Left renal pelvis (tissue), 4 donors: ENCODE measurements at places on chromosomes 6 and 20.

- no peak for DNase-seq
These were observed 14.8 kb downstream of the SEMG2 start for GRCh38 chr20:45235995-45236394.

DNA sequence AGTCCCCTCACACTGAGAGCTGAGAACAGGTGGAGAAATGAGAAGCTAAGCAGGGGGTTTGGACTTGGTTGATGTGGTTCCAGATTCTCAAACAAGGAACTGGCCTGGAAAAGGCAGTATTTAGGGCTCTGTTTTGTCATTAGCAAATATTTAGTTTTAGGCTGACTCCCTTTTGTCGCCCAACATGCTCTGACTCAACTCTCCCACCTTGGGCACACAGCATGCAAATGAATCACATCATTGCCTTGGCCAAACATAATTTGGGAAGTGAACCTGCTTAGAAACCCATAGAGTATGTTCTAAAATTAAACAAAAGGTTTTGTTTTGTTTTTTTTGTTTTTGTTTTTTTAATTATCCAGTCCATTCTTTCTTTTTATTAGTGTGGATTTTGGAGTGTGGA lies 9.5 kb upstream of the UQCC2 start:
- DNase-seq: no peak

DNA sequence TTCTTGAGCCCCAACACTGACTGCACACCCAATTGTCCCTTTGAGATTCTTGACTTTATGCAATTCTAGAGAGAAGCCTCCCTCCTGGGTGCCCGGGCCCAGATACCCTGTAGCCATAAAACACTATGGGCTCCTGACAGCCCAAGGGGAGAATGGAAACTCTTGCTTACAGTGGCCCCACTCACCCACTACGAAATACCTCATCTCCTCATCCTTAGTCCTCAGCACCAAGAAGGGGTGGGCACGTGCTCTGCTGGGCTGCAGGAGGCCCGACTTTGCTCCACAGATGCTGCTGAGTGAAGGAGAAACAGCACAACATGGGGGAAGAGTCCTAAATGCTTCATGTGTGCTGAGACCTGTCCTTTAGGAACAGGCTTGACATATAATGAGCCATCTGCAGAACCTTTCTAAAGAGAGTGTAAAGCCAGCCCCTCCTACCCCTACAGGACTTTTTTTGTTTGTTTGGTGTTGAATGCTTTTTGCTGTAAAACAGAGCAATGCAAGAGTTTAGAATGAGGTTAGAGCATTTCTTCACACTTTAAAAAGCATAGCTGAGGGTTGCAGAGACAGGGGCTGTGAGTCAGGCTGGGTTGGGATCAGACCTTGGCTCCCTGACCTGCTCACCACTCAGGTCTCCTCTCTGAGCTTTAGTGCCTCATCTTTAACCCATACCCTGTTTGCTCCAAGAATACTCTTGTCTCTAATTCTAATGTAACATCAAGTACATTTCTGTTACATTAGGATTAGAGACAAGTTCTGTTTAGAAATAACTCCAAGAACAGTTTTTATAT lies 17.6 kb upstream of the SIRPG start:
- no peak for DNase-seq

- no peak for DNase-seq
These were observed 257.6 kb downstream of the NFATC2 start for GRCh38 chr20:51284871-51285270.

GRCh38 chr6:141105481-141105880 lies 1027.2 kb upstream of the GJE1 start:
- no peak for DNase-seq

DNA sequence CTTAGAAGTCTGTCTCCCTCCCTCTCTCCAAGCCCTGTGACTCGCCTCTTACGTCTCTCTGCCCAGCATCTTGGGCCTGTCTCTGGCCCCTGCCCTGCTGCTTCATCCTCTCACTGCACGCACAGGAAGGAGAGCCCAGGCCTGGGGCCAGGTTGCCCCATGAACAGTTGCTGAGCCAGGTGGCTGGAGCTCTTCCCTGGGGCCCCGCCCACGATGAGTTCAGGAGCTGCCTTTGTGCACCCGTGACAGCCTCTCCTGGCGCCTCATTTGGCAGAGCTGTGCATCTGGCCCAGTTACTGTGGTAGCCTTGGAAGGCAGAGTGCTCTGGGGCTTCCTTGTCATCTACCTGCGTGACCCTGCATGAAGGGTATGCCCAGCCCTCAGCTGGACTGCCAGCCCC lies 44.5 kb downstream of the SLC52A3 start:
- no peak for DNase-seq

- no peak for DNase-seq
These were observed 45.4 kb downstream of the PANK2 start for GRCh38 chr20:3934624-3935023.

DNA sequence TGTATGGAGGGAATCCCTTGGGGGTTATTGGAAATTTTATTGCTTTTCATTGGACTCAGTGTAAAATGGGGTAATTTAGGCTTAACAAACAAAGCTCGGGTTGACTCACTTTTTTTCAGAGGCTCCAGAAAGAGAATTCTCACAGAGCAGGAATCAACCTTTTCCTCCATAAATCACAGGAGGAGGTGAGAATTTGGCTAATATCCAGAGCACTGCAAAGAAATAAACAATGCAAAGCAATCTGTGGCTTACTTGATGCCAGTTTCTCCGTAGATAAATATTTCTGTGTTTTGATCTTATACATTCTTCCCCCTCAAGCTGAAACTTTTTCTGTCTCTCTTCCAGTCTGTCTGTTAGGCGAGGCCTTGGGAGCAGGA lies 176.6 kb downstream of the TSHZ2 start:
- no peak for DNase-seq

DNA sequence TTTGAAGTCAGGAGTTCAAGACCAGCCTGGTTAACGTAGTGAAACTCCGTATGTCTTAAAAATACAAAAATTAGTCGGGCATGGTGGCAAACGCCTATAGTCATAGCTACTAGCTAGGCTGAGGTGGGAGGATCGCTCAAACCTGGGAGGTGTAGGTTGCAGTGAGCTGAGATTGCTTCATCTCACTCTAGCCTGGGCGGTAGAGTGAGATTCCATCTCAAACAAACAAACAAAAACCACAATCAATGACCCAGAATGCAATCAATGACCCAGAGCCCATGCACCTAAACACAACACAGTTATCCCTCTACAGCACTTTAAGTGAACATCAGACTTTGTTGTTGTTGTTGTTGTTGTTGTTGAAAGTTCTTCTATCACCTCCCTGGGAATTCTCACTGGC lies 77.9 kb downstream of the MYB start:
- DNase-seq: no peak

DNA sequence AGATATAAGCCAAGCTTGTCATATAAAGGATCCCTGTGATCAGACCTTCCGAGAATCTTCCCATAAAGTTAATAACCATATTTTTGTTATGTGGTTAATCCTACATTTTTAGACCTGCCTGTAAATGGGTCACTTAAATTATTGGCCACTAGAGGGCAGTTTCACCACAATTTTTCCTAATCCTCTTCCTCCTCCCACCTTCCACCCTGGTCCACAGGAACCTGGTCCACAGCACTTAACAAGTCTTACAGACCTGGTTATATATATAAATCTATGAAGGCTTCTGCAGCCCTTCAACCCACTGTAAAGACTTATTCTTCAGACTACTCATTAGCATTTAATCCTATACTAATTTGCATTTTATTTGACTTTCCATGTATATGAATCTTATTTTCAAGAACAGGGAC lies 28.3 kb downstream of the MRS2 start:
- no peak for DNase-seq

DNA sequence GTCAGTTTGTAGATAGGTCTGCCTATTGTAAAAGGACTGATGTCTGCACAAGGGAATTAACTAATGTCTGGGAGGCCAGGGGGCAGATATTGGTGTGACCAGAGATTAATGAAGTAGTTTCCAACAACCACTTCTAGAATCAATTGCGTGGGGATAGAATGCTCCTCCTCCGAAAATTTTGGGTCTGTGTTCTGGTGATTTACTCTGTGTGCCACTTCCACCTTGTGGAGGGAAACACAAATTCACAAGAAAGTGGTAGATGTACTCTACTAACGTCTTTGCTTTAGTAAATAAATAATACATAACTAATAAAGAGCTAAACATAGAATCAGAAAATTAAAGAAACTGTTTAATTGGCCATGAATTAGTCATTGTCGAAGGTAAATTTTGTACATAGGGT lies 25.5 kb downstream of the TMEM14A start:
- no peak for DNase-seq

DNA sequence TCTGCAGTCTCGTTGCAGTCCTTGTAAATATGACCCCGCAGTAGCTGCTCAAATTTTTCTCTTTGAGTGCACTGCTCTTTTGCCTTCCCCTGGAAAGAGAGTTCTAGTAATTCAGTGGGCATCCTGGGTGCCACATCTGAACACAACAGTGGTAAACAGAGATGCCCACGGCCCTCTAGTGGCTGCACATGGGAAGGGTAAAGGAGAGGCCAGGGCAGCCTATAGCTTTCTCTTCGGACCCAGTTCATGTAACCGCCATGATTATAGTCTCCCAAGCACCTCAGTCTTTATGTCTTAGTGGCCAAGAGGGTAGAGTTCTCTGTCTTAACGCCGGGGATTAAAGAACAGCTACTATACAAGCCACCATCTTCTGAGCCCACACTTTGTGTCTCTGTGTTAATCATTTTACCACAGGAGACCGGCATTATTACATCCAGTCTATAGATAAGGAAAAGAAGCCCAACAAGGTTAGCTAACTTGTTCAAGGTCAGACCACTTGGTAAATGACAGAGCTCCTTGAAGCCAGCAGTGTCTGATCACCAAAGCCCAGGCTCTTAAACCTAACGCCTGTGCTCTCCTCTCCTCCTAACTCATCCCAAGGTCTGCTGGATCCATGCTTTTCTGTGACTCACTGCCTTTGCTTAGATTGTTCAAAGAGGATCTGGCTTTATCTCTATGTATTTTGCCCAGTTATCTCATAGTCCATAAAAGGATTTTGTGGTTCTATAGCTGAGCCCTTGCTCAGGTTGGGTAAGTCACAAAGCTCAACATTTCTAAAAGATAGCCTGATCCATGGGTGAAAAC lies 81.8 kb downstream of the ISM1 start:
- no peak for DNase-seq

DNA sequence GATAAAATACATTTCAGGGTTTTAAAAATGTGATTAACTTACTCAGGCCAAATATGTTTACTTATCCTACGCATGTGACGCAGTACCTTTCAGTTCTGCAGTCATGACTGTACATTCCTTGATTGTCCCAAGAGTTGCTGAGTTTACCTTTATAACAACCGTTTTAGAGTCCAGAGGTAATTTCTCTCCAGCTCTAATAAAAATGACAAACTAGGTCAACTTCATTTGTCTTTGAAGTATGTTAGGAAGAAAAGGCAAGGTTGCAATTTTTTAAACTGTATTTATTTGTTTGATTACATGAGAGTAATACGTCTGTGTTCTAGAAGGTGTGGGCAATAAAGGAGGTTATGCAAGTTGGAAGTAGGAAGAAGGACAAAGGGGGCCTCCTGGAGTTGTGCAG lies 38.6 kb upstream of the UBR2 start:
- no peak for DNase-seq

GRCh38 chr6:87975561-87975960 lies 72.1 kb upstream of the SPACA1 start:
- DNase-seq: no peak

GRCh38 chr20:38098952-38099351 lies 65.4 kb downstream of the RPRD1B start:
- no peak for DNase-seq

- no peak for DNase-seq
These were observed 531.4 kb upstream of the RNF217 start for GRCh38 chr6:124430740-124431318.
